ENCODE measurements at places on chromosomes 7 and 10.

GRCh38 chr10:122390271-122390670, 15.8 kb downstream of the PLEKHA1 start:
- no peak for DNase-seq

GRCh38 chr7:117937049-117937752, 64.0 kb upstream of the CTTNBP2 start:
- DNase-seq = no peak

- no peak for DNase-seq
These were observed 114.2 kb downstream of the RNF133 start for GRCh38 chr7:122584676-122585251.

DNA sequence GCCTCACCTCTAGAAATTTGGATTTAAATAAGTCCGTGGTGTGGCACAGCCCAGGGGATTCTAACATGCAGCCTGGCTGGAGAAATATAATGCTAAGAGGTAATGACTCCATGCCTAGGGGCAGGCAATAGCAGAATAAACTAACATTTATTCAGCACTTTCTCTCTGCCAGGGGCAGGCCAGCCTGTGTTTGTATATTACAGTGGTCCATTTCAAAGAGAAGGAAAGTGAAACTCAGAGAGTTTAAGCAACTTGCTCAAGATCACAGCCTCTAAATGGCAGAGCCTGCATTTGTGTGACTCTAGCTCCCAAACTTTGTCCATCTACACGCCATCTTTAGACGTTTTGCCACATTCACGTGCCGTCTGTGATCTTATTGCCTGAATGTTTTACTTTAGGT, 6.7 kb upstream of the LRRC18 start:
- no peak for DNase-seq

DNA sequence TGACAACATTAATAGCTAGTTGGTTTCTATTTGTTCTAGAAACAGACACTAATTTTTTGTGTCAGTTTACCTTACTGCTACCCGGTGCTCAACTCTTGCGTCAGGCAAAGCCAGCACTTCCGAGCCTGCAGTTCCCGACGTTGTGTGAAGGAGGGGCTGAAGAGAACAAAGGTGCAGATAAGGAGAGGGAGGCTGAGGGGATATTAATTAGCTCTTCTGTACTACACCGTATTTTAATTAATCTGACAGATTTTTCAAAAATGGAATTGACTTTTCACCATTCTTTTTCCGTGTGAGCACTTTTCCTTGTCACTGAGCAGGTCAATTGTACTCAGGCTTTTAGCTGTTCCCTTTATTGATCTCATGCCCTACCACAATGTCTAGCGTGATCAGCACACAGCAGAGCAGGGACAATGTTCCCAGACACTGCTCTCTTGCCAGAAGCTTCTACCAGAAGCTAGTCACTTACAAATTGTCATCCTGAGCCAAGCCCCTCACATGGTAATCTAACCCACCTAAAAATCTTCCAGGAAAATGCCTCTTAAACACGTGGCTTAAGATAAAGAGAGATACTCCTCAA, 650.5 kb upstream of the MKI67 start:
- no peak for DNase-seq

DNA sequence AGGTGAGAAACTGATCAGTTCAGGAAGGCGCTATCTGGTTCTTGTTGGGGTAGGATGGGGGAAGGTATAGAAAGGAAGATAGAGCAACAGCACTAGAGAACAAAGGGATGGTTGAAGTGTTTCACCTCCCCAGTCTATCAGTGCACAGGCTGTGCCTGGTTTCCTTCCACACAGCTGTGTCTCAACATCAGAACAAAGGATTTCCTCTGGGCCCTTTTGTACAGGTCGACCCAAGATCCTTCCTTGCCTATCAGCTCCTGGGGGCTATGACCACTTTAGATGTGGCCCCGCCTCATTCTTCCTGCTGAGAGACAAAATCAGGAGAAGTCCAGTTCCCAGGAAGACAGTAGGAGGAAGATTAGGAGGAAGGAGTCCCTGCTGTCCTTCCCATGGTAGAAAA, 65.6 kb downstream of the NAMPT start:
- DNase-seq = no peak

- DNase-seq = no peak
These were observed 47.4 kb downstream of the FHIP2A start for GRCh38 chr10:114868870-114869519.

DNA sequence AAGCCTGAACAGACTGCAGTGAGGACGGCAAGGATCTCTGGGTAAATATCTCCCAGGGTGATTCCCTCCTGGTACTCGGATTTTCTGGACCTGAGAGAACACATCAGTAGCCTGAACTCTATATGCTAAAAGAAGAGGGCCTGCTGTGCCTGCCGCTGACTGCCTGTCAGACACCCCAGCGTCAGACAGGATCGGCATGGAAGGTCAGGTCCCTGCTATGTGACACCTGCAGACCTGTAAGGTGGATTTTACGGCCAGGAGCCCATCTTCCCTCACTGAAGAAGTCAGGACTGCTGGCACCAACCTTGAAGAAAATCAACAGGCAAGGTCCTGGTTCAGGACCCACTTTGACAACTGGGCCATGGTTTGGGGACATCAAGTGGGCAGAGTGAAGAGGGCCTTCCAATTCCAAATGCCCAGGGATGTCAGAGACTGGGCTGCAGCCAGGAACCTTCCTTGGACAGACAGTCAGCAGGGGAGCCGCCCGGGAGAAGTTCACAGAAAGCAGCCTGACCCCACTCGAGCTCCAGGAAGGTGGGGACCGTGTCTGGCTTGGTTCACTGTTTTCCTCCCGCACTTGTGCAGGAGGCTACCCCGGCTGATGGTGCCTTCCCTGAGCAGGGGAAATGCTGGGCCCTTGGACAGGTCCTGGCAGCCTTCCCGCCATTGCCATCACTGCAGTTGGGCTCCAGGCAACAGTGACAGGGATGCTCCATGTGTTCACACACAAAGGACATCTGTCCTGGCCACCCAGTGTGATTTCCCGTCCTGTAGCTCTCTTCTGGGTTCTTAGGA, 91.8 kb upstream of the LANCL2 start:
- DNase-seq = no peak

DNA sequence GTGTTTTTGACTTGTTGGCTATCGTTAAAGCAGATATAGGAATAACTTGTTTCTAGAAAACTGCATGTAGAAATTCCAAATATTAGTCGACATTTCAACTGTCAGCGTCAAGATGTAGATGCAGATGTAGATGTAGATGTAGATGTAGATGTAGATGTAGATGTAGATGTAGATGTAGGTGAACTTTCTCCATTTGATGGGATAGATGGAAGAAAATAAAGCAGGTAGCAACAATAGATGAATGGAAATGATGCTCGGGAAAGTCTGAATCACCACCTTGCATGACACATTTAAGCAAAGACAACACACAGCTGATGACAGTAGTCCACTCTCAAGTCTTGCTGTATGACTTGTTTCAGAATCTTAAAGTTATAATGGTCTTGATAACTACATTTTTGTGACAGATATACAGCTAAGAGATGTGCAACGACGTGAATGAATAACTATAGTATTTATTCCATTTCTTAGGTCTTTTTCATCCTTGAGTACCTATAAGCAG, 53.5 kb downstream of the SND1 start:
- DNase-seq = no peak

DNA sequence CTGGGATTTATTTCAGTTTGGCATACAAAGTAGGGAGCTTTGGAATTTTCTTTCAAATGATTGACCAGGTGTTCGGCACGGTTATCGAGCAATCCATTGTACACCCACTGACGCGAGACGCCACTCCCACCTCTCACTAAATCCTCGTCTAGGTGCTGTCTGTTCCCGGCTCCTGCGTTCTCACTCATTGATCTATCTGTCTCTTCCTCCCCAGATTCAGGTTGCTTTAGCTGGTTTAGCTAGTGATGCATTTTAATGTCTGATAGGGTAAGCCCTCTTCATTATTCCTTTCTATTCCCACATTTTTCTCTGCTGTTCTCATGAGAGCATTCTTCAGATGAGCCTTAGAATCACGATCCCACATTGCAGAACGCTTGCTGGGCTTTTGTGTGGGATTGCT, 91.7 kb downstream of the ELFN1 start:
- no peak for DNase-seq

GRCh38 chr10:121088524-121088923, 237.4 kb downstream of the WDR11 start:
- DNase-seq = no peak

DNA sequence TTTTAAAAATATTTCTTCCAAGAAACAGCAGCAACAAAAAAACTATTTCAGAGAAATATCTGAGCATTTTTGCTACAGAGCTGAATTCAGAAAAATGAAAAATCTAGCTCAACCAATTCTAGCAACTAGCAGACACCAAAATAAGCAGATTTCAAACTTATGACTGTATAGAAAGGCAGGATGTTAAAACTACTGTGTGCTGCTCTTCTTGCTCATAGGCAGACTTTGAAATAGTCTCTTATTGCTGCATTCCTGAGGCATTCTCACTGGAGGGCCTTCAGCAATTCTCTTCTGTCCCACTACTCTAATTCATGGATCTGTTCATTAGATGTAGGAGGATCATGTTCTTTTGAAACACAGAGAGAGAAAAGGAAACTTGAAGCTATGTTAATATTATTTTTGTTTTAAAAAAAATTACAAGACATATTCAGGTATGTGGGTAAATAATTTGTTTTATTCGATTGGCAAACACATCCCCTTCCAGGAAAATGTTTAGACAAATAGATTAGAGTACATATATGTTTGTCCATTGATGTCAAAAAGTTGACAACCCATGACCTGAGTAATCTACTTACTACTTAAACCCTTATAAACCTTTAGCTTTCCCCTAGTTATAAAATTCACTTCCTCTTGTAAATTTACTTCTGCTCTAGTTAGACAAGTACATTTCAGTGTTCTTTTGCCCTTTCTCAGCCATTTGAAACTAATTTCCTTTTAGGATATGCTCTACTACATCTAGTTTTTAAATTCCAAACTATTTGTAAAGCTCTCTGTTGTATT, 428.2 kb upstream of the POT1 start:
- DNase-seq = no peak

DNA sequence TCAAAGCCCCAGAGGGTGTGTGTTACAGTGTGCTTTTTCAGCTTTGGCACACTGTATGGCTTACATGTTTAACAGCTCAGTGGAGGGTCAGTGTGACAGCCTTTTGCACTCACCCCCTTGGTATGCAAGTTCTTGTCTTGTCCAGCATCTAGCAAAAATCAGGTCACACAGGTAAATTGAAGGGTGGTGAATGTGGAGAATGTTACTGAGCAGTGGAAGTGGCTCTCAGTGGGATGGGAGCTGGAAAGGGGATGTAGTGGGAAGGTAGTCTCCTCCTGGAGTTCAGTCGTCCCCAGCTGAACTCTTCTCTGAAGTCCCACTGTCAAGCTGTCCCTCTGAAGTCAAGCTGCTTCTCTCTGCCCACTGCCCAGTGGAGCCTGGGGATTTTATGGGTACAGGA, 21.0 kb upstream of the C10orf90 start:
- no peak for DNase-seq

- DNase-seq = no peak
These were observed 186.2 kb downstream of the DNAJB6 start for GRCh38 chr7:157522954-157523353.

DNA sequence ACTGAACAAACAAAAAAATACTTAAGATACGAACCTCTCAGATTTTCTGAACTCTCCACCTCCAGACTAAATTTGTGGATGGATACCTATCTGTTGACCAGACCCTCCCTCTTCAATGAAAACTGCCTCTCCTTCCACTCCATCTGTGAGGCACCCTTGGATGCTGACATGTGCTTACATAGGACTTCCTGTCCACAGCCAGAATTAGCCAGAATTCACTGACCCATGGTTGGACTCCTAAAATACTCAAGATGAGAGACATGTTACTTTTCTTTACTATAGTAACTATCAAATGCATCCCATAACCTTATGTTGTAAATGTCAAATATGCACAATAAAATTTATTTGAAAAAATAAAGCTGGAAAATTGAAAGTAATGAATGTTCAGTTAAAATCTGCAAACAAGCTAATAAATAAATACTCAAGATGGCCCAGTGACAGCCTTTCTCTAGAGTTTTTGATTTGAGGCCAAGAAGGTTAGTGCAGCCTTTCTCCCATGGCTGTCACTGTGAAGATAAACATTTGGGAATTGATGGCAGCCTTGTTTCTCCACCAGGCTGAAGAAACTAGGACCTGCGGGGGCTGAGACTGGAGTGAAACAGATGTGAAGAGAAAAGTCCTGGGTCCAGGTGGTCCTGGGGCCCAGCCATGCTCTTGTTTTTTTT, 287.0 kb downstream of the ZEB1 start:
- DNase-seq = no peak

DNA sequence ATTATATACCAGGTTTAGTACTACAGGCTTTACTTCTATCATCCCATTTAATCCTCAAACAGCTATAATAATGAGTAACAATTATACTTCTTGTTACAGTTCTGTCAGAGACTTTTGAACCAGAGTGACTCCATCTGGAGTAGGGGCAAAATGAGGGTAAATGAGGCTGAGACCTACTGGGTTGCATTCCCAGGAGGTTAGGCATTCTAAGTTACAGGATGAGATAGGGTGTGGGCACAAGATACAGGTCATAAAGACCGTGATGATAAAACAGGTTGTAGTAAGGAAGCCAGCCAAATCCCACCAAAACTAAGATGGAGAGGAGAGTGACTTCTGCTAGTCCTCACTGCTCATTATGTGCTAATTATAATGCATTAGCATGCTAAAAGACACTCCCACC, 3.9 kb downstream of the YME1L1 start:
- no peak for DNase-seq

- no peak for DNase-seq
These were observed 63.9 kb downstream of the BTAF1 start for GRCh38 chr10:91987397-91988037.

DNA sequence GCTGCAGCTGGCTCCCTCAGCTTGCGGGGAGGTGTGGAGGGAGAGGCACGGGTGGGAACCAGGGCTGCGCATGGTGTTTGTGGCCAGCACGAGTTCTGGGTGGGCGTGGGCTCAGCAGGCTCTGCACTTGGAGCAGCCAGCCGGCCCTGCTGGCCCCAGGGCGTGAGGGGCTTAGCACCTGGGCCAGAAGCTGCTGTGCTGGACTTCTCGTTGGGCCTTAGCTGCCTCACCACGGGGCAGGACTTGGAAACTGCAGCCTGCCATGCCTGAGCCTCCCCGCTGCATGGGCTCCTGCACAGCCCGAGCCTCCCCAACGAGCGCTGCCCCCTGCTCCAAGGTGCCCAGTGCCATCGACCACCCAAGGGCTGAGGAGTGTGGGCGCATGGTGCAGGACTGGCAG, 120.1 kb downstream of the ZNF248 start:
- DNase-seq = no peak

DNA sequence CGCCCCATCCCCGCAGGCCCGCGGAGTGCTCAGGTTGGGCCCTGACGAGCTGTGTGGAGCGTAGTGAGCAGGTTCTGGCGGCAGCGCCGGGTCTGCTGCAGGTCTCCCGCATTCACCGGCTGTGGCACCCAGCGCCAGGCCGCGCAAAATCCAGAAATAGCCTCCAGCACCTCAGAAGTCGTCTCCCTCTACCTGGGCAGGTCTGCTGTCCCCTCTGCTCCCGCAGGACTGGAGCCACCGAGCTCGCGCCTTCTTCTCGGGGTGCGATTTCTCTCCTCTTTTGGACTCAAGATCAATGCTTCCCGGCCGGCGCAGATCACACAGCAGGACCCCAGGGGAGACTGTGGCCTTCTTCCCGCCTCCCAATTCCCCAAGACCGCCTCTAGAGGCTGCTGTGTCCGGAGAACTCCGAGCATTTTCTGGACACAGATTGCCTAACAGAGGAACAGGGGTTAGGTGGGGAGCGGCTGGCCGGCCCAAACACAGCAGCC, 8.4 kb downstream of the TLX1 start:
- no peak for DNase-seq

GRCh38 chr7:66628361-66629221, at the start of gene KCTD7:
KCTD7 (plus strand) TSS chr7:66628881; CDS start chr7:66629065, 184 bp downstream.
- DNase-seq = peak; percentile 89

GRCh38 chr7:112174192-112174591, 32.0 kb downstream of the DOCK4 start:
- DNase-seq = no peak

- DNase-seq = no peak
These were observed 41.8 kb upstream of the SEMA3A start for GRCh38 chr7:84236398-84236797.
